ENCODE measurements at places on chromosomes 1 and 21. TPM values are rescaled to one million over a fixed set of nuclear protein-coding genes. Genes with fewer than 3 reads are reported as not detected.

The FAM110D gene
- total RNA-seq: not detected

The GFI1 gene
- under 0.01 TPM for total RNA-seq

The OR11L1 gene
- not detected for total RNA-seq

The TEKT2 gene
- not detected for total RNA-seq

The INSRR gene
- under 0.01 TPM for total RNA-seq

The ERRFI1 gene
- total RNA-seq: 22.1 TPM

The TRIM67 gene
- total RNA-seq: under 0.01 TPM

The LCE2B gene
- not detected for total RNA-seq

Measured in hair follicle dermal papilla cell (primary cell).